ENCODE measurements at places on chromosomes 4 and X.

GRCh38 chr4:164485136-164485535 is 268.8 kb upstream of the SMIM31 start:
- DNase-seq = no peak

- DNase-seq = no peak
Measured at GRCh38 chrX:74781507-74782034, 143.7 kb downstream of the NEXMIF start.

GRCh38 chr4:124321364-124321763 is 391.2 kb downstream of the ANKRD50 start:
- DNase-seq = no peak

- no peak for DNase-seq
Measured at GRCh38 chr4:73387552-73387951, 16.5 kb upstream of the ALB start.

DNA sequence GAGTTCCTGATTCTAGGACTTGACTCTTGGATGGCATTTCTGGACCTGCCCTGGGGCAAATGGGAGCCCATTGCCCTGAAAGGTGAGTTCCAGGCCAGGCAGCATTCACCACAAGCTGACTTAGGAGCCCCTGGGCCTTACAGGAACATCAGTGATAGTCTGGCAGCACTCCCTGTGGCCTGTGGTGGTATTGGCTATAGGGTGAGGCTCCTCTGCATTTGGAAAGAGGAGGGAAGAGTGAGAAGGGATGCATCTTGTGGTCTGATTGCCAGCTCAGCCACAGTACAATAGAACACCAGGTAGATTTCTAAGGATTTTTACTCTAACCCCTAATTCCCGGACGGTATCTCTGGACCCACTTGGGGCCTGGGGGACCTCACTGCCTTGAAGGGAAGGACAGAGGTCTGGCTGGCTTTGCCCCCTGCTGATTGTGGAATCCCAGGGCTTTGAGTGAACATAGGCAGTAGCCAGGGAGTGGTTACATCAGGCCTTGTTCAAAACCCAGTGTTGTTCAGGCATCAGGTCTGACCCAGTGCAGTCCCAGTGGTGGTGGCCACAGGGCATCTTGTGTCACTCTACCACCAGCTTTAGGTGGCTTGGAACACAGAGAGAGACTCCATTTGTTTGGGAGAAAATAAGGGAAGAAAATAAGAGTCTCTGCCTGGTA is 32.9 kb downstream of the MAGED4 start:
- DNase-seq = no peak

DNA sequence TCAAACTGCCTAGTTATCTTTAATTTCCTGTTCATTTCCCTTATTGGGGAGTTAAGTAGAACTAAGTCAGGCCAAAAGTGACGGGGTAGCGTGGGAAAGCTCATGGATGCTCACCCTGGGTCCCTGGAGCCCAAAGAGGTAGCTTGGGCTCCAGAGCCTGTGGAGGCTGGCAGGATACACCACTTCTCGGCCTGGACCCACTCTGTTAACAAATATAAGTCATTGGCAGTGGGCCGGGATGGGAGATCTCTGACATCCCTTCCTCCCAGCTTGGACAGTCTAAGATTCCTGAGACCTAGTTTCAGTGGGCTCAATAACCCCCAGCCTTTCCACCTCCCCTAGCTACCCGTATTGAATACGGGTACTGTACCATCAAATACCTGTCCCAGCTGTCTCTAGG is 106.1 kb downstream of the EFNB1 start:
- DNase-seq = no peak

GRCh38 chrX:49995107-49995731 is 72.8 kb downstream of the CLCN5 start:
- DNase-seq = no peak
